ENCODE measurements at places on chromosomes 2 and 18.

- peak; percentile 94 for DNase-seq
Observed at GRCh38 chr2:182359990-182360662, 66.7 kb downstream of the PDE1A start.

GRCh38 chr2:11296401-11296800, 48.0 kb downstream of the ROCK2 start:
- no peak for DNase-seq

- DNase-seq: no peak
Observed at GRCh38 chr2:76251342-76251741, 540.6 kb upstream of the GCFC2 start.

DNA sequence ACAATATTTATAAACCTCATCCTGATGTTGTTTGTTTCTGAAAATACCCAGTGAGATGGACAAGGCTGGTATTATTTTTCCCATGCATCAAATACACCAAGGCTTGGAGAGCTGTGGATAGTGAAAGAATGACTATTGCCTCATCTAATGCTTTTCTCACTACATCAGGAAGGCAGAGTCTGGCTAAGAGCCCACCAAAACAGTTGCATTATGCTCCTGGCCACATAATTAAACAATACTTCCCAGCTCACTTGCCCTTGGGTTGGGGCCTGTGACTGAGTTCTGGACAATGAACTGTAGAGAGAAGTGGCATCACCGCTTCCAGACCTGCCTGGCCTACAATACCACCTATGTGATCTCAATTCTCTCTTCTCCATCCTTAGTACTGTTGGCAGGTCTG, 46.4 kb upstream of the REEP1 start:
- DNase-seq: peak; percentile 86

Measured in cardiac muscle cell (in vitro differentiated cells and primary cell).